Cerebellar nuclear complex (tissue), 1 donor: ENCODE measurements at places on chromosomes 13 and 19.
A peak's percentile ranks its signal among the peaks of the same experiment; 100 is the strongest.

DNA sequence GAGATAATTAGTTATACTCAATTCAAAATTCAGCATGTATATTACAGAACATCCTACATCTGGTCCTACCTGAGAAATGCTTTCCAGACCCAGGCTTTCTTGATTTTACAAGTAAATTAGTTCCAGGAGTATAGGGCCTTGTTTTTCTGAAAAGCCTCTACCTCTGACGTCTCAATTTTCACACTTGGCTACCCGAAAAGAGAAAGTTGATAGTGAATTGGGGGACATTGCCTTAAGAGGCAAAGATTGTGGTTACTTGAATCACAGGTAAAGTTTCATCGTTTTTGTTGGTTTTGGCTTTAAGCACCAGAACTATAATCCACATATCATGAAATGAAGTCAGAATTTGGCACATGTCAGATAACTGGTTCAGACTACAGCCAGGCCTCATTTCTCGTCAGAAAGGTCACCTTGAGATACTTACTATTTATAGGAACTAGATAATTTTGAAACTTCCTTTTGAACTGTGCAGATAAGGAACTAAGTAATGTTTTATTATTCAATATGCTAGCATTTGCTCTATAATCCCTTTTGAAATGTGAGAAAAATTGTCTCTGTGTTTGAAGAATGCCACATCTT is 30.8 kb downstream of the FAM124A start:
- DNase-seq, result no peak

GRCh38 chr13:41864658-41865057 is 96.3 kb downstream of the VWA8 start:
- no peak for DNase-seq

GRCh38 chr19:16441661-16442162 is 30.1 kb downstream of the EPS15L1 start:
- DNase-seq, result no peak

DNA sequence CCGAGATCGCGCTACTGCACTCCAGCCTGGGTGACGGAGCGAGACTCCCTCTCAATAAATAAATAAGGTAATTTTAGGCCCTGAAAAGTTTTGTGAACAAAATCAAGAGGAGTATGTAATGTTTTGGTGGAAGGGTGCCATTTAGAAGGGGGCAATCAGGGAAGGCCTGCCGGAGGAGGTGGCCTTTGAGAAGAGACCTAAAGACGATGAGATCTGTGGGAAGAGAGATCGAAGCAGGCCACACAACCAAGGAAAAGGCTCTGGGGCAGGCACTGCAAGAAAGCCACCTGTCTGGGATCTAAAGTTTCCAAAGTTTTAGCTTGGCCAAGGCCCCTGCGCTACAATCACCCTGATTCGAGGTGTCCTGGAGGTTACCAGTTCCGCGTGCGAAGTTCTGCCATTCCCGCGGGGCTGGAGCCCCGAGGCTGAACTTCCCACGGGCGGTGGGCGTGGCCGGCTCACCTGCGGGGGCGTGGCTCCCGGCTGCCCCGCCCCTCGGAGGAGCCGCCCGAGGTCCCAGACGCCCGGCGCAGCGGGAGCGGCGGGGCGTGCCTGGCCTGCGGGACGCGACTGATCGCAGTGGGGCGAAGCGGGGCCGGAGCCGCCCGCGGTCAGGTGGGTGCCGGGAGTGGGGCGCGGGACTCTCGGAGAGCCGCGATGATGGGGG is at the start of gene KLC3:
Gene KLC3, plus strand, starts transcription at position 519 of the 667 bp plus-strand sequence. CDS start 4,792 bp downstream, outside the sequence.
- DNase-seq, result no peak

- no peak for DNase-seq
Measured at GRCh38 chr13:27281420-27281819, 10.8 kb downstream of the RASL11A start.

DNA sequence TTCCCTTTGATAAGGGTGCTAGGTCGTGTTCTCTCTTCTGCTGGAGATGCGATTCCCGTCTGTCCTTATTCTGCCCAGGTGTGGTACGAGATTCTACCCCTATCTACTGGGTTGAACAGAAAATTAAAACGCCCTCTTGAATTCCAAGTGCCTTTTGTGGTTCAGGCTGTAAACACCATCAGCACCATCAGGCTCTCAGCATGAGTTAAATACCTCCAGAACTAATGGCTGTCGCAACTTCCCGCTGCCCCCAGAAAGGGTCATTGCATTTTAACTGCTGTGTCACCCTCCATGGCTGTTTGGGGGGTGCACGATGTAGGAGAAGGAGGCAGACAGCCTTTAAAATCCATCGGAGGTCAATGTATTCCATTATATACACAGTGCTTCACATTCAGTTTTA is 177.4 kb downstream of the OXGR1 start:
- DNase-seq, result no peak

GRCh38 chr13:73998631-73999030 is 135.6 kb downstream of the KLF12 start:
- DNase-seq, result no peak

DNA sequence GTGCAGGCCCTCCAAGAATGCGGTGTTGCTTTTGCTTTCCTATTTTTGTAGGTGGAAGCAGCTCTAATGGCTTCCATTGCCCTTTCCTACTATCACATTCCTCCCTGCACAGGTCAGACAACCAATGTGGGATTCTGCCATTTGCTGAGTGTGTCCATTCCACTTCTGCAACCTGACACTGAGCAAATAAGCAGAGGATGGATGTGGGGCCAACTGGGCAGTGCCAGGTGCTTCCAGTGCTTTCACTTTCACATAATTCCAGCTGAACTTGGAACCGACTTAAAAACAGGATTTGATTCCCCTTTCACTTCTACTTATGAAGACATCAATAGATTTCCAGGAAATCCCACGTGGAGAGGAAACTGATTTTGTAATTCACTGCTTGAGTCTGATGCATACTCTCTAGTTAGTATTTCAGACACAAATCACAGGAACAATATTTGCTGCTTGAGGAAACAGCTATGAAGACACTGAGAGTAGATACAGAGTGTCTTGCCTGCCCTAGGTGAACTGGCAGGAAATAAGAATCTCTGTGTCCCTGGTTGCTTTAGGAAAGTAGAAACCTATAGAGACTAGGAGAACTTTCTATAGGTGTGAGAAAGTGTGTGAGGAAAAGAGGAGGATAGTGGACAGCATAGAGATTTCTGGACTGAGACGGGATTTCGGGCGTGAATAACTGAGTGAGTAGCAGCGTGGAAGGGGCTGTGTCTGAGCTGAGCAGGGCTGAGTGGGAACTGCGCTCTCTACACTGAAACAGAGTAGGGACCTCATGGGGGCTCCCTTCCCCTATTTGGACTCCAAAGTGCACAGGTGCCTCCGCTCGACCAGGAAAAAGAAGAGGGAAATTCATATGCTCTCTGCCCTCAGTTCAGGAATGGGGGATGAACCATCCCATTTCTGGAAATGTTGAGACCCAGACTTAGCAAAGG is 22.5 kb downstream of the LGALS16 start:
- no peak for DNase-seq

DNA sequence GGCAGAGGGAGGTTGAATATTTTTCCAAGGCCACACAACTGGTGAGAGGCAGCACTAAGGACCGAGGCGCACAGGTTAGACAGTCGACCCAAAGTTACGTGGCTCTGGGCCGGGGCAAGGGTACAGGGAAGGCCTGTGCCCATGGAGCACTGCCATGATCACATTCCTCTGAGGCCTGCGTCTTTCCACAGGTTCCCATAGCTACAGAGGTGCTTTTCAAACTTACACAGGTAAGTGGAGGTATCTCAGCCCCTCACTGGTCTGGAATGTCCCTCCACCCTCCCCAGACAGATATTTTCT is 814 bp downstream of the ZNF211 start:
- no peak for DNase-seq

DNA sequence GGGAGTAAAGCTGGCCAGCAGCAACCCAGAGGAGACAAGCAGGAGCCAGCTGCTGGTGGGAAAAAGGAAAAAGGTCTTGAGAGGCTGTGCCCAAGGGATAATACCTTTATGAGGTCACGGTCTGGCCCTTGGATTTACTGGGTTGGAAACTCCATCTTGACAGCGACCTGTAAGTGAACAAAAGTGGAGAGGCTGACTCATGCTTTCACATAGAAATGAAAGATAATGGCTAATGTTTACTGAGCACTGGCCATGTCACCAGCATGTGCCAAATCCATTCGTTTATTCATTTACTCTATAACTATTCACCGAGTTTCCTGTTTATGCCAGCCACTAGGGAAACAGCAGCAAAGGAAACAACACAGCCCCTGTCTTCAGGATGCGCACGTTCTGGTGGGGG is 4.7 kb downstream of the VRK3 start:
- no peak for DNase-seq

- no peak for DNase-seq
Measured at GRCh38 chr13:41590643-41591042, 133.3 kb downstream of the RGCC start.

GRCh38 chr13:78586706-78587105 is 16.6 kb downstream of the POU4F1 start:
- DNase-seq, result no peak

DNA sequence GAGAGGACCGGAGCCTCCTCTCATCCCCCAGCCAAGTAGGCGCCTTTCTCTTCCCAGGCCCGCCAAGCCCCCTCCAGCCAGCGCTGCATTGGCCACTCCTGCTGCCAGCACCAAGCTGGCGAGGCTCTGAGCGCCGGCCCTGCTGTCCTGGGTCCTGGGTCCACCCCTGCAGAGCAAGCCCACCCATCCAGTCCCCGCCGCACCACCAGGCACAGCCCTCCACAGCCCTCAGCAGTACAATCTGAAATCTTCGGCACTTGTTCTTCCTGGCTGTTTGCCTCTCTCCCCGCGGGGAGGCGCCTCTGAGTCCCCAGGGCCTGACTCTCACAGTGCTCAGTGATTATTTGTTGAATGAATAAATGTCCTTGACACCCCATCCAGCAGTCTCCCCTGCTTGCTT is 236.4 kb upstream of the SGCG start:
- DNase-seq, result no peak

GRCh38 chr13:110407021-110407420 is 99.9 kb downstream of the COL4A2 start:
- DNase-seq, result no peak

- DNase-seq, result peak; percentile 49
Measured at GRCh38 chr19:20664901-20665781, 3.8 kb upstream of the ZNF626 start.

GRCh38 chr19:13932911-13933393 is 5.3 kb downstream of the PODNL1 start:
- no peak for DNase-seq

GRCh38 chr13:83008212-83008929 is 873.9 kb downstream of the SLITRK1 start:
- no peak for DNase-seq

- DNase-seq, result no peak
Measured at GRCh38 chr19:19911150-19911549, 10.4 kb downstream of the ZNF93 start.

DNA sequence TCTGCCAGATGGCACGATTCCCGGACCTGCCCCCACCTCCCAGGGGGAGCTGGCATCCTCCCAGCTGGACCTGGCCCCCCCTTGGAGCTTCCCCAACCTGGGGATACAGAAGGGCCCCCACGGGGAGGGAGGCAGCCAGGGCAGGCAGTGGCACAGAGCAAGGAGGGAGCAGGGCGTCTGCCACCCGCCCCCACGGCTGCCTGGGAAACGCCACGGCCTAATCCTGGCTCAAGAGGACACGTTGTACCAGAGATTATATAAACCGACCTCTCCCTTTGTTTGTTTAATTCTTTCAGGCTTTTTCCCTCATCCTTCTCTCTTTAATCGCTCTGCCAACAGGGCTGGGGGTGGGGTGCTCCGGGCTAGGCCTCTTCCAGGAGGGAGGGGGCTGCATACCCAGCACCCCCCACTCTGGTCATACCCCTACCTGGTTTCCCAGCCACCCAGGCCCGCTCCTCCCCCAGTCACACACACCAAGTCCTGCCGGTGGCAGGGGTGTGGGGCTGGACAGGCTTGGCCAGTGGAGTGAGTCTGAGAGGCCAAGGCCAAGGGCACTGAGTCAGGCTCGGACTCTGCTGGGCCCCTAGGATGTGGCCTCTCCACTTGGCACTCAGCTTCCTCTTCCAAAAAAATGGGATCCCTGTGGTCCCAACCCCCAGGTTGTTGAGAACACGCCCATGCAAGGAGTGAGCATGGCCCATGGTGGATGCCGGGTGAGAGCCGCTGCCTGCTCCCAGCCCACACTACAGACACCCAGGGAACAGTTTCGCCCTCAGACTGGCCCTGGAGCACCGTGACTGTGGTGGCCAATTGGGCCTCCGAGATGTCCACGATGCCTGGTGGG is 29.5 kb upstream of the NFIC start:
- DNase-seq, result no peak

- no peak for DNase-seq
Measured at GRCh38 chr13:113664751-113665596, 2.0 kb upstream of the GRK1 start.
